ENCODE measurements at places on chromosomes 1 and 21.

DNA sequence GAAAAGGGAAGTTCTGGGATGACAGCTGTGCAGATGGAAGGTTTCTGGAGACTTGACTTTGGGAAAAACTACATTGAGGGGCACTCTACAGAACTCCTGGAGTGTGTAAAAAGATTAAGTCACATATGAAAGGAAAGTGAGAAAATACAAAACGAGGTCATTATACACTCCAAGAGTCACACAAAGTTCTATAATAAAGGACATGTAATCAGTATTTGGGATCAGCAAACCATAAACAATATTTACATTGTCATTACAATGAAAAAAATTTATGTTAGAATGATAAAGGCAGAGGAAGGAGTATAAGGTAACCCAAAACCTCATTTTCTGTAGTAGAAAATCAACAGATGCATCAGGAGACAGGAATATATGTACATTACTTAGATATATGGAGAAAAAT lies 22.8 kb downstream of the NUP133 start:
- no peak for DNase-seq

- DNase-seq, result no peak
Observed at GRCh38 chr1:39422614-39423013, 68.8 kb upstream of the BMP8A start.

DNA sequence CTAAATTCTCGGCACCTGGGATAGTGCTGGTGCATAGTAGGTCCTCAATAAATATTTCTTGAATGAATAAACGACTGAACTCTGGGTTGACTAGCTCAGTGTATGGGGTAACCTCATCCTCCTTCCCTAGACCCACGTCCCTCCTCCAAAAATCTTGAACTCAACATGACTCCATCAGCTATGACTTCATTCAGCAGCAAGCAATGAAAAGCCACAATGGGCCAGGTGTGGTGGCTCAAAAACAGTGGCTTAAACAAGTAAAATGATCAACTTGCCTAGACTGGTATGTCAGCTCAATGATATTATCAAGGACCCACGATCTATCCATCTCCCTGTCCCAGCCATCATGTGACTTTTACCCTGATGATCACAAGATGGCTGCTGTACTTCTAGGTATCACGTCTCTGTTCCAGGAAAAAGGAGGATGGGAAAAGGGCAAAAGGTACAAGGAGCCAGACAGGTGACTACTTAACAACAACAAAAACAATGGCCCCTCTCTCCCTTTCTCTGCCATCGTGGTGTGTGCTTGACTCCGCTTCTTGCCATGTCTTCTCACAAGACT lies 13.0 kb upstream of the PAQR7 start:
- no peak for DNase-seq

- DNase-seq, result no peak
Observed at GRCh38 chr1:46755121-46755520, 36.2 kb upstream of the EFCAB14 start.

DNA sequence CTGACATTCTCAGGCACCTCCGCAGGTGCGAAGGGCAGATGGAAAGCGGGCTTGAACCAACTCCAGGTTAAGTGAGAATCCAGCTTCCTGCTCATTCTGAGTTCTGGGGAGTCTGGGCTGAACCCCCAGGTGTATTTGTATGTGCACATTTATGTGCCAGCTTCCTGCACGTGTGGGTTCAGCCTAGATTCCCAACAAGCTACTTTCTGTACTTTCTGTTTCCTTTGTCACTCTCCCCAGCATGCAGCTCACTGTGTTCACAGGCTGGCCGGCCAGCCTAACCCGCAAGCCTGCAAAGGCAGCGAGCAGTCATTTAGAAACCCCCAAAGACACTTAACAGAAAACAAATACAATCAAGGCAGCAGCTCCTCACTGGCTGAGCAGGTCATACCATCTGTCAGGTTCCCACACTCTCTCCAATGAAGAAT lies 1.3 kb upstream of the IL19 start:
- no peak for DNase-seq

Data from fibroblast of skin of scalp (primary cell).